Activated CD4-positive, alpha-beta T cell treated with anti-CD3 and anti-CD28 coated beads, Interleukin-2, amount 50 U/mL, for 24 hours (primary cell): ENCODE measurements at places on chromosomes 16 and 17.

DNA sequence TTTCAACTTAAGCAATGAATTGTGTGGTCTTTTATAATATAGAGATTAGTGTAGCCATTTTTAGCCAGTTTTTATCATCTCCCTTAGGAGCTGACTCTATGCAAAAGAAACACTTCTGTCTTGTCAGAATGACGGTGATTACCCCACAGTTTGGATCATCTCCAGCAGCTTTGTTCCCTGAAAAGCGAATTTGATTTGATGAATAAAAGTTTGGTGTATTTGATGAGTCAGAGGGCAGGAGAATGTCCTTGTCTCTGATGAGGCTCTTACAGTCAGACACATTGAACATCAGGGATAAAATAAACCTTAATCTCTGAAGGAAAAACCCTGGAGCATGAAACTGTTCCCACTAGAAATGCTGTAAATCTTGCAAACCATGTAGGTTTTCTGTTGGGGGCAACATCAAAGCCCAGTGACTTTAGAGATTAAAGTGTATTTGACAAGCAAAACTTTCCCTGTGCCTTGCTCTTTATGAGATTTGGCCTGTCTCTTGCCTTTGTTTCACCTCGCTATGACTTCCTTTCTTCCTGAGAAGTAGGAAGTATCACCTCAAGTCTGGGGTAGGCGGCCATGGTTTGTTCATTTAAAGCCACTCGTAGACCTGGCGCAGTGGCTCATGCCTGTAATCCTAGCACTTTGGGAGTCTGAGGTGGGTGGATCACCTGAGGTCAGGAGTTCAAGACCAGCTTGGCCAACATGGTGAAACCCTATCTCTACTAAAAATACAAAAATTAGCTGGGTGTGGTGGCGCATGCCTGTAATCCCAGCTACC lies 209.3 kb downstream of the FTO start:
- DNase-seq = no peak

GRCh38 chr16:23408242-23408822 lies 44.7 kb downstream of the COG7 start:
- DNase-seq = no peak

GRCh38 chr16:58859958-58860669 lies 126.0 kb upstream of the GOT2 start:
- no peak for DNase-seq

GRCh38 chr17:68497885-68498319 lies 14.3 kb upstream of the PRKAR1A start:
- no peak for DNase-seq

DNA sequence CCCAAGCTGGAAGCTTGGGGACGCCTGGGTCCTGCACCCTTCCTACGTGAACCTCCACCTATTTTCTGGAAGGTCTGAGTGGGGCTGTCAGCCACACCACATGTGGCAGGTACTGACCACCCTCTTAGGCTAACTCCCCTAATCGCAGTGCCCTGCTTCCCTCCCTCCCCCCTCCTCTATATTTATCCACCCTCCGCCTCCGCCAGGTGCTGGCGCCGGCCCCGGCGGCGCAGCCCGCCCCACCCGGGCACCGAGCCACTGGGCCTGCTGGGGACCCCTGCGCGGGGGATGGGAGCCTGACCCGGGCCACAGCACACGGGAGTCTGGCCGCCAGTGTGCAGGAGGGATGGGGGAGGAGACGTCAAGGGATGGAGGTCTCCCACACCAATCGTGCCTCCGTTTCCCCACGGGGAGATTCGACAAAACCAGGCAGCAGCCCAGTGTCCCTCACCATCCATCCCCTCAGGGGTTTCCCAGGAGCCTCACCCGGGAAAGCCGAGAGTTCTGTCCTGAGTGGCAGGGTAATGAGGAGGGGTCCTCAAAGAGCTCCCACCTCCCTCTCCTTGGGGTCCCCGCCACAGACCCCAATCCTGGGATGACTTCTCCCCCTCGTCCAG lies 1.3 kb downstream of the PLEKHH3 start:
- DNase-seq = no peak

DNA sequence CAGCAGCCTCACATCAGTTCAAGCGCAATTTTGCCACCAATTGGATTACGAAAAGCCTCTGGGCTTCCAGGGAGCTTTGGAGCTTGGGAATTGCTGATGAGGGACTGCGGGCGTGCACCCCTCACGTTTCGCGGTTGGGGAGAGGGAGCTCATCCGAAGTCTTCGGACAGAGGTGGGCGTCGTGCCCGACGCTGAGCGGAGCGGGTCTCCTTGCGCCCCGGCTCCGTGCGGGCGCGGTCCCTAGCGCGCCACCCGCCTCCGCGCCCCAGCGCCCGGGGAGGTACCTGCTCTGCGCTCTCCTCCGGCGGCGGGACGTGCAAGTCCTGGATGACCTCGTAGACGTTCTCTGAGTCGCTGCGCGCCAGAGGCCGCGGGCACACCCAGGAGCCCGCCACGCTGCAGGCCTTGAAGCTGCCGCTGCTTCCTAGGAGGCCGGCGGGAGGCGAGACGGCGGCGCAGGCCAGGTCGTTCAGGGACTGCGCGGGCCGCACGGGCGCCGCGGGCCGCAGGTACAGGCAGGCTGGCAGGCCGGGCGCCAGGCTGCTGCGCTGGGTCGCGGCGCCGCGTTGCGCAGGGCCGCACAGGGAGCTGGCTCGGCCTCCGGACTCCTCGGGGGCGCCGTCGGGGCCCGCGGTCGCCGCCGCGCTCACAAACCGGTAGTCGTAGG lies 3.2 kb downstream of the ARHGAP27 start:
- no peak for DNase-seq

DNA sequence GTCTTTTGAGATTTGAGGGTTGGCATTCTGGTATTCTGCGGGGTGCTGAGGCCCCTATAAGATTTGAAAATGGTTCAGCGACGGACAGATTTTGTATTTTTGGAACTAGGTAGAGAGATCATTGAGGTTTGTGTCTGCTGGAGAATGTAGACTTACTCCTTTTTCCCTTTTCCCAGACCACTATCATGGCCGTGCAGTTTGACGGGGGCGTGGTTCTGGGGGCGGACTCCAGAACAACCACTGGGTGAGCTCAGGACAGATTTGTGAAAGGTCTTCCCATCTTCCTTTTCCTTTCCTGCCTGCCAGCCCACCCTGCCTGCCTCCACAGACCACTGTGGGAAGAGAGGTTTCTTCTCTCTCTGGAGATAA lies 572 bp downstream of the PSMB6 start:
- no peak for DNase-seq

DNA sequence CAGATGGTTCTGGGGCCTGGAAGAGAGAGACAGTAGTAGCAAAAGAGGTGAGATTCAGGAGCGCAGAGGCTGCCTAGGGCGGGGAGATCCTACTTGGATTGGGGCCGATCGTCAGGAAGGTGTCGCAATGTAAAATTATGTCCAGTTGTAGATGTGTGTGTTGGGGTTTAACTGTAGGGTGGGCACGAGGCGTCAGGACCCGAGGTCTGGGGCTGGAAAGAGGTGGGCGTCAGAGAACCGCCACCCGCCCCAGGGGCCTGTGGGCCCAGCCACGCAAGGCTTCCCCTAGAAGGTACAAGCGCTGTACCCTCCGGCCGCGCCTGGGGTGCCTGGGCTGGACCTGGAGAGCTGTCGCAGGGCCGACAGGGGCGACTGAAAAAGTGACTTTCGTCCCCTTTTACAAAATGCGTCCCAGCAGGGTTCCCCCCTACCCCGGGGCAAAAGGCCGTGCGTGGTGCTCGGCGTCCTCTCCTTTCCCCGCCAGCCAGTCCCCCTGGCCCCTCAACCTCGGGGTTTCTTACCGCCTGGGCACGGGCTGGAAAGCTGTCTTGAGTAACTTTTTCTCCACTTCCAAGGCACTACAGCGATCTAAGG lies 2.8 kb downstream of the IRX3 start:
- DNase-seq = no peak

DNA sequence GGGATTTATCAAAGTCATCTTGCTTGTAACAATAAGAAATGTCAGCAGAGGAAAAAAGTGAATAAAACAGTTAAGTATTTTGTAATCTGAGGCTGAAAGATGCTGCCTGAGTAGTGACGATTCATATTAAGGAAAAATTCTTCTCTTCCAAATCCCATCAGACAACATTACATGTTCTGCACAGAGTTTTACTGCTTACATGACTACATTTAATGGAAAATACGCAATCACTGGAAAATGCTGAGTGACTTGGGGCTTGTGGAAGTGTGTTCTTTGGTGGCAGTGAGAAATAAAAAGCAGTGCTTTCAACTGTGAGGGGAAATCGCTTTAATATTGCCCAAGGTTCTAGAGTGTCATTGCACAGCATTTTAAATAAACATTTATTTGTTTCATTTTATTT lies 1025.2 kb upstream of the GOT2 start:
- no peak for DNase-seq

DNA sequence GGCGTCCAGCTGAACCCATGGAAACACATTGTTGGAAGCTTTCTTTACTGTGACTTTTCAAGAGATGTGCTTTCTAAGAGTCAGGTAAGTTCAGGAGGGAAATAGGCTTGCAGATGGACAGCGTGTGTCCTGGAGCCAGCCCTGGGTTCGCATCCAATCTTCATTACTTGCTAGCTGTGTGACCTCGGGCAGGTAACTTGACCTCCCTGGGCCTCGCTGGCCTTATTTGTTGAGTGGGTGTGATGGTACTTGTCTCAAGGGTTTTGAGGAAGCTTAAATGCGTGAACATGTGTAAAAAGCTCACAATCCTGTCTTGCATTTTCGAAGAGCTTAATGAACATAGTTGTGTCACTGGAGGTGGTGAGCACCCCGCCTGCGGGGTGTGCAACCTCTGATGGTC lies 11.8 kb downstream of the ADGRG1 start:
- no peak for DNase-seq

DNA sequence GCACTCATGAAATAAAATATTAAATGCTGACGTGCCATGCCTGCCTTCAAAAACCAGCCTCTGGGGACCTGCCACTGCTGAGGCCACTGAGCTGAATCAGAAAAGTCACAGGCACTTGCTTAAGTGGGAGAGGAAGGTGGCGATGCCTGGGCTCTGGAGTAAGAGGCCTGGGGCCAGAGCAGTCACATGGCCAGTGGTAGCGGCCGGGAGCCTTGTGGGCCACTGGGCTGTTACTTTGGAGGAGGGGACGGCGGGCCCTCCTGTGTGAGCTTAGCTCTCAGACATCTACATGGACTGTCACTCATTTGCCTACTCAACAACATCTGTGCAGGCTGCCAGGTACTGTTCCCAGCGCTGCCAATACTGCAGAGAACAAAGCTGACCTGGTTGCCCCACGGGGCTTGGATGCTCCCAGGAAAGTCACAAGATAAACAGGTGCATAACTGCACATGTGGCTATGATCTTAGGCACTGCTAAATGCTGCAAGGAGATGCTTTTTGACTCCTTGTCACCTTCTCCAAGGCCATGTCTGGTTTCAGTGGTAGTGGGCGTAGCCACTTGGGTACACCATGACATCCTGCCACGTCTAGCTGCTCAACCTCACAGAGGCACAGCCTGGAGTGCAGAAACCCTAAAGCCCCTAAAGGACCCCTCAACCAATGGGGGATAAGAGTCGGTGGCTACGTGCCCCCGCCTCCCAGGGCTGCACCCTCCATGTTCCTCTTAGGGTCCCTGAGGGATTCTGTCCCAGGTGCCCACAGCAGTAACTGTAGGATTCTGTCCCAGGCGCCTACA lies 11.6 kb downstream of the COTL1 start:
- no peak for DNase-seq

GRCh38 chr17:40937384-40937819 lies at the start of gene KRT23:
KRT23 (minus strand) TSS chr17:40937646; CDS start chr17:40936603, 1,043 bp downstream.
- DNase-seq = no peak

DNA sequence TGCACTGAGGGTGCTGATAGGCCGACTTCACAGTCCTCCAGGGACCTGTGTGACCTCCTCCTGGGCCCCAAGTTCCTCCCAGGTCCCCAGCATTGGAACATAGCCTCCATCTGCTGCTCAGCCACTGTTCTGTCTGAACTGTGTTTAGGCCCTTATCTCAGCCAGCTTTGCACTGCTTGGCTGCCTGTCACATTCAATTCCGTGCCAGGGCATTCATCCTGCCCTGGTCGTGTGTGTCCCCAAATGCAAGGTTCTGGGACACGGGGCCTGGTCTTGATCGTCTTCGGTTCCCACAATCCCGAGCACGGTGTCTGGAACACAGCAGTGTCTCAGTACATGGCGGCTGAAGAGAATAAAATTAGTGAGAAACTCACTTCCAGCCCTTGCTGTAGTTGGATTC lies 69.9 kb upstream of the NFAT5 start:
- no peak for DNase-seq

- DNase-seq = no peak
Measured at GRCh38 chr17:45863857-45864654, 19.4 kb downstream of the SPPL2C start.

GRCh38 chr17:44601973-44602372 lies 44.7 kb downstream of the FZD2 start:
- no peak for DNase-seq

DNA sequence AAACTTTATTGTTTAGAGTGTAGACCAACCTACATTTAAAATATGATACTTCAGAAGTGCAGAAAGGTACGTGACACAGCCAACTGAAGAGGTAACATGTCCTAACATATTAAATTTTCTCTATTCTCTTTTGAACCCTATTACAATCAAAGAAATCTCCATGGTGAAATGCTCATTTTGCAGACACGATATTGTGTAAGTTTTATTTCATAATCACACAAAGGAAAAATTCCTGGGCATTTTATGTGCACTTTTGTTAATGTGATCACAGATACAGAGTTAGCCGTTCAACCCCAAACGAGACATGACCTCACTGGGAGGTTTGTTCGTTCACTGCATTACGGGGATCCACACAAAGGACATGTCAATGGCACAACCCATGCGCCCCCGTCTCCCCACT lies 21.8 kb downstream of the KCNJ16 start:
- no peak for DNase-seq

GRCh38 chr17:77423589-77424451 lies 283.1 kb downstream of the SEC14L1 start:
- no peak for DNase-seq

GRCh38 chr16:2761472-2761871 lies 9.0 kb downstream of the SRRM2 start:
- DNase-seq = no peak

DNA sequence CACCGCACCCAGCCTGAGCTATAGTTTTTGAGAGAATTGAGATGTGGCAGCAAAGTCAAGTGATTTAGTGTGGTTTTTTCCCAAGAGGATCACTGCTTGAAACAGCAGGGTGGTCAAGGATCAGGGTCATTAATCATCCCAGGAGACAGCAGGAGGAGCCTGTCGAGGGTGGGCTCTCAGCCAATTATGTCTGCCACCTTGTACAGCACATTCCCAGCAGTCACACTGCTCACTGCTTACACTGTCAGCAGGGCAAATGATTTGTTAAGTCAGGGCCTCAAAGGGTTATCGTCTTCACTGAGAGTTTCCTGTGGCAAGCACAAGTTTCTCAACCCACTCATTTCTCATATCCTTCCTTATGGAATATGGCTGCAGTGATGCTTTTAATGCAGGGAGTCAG lies 13.2 kb downstream of the B3GNT9 start:
- DNase-seq = no peak

GRCh38 chr17:77381185-77381700 lies 240.5 kb downstream of the SEC14L1 start:
- no peak for DNase-seq

DNA sequence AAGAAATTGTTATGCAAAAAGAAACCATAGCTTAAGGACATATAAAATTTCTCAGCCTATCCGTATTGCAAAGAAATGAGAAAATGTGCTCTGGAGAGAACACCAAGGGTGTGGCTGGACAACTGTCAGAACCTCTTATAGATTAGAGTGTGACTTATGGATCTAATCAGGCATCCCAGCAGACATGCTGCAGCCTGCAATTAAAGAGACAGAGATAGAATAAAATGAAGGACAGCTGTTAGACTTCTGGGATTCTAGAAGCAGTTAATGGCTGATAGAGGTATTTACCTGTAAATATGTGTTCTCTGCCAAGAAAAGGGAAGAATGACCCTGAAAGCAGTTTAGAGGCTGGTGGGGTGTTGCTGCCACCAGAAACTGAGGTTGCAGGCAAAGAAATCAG lies 160.1 kb upstream of the KIF2B start:
- no peak for DNase-seq
